ENCODE measurements at places on chromosomes 7 and 10.

GRCh38 chr10:47402641-47403301 is 18.7 kb upstream of the ZNF488 start:
- H3K4me3 ChIP-seq, result no peak overlapping the region
- DNase-seq, result peak; percentile 51
- H3K27me3 ChIP-seq, result no peaks in the 10 kb centered on the region
- no peaks in the 10 kb centered on the region for H3K36me3 ChIP-seq

DNA sequence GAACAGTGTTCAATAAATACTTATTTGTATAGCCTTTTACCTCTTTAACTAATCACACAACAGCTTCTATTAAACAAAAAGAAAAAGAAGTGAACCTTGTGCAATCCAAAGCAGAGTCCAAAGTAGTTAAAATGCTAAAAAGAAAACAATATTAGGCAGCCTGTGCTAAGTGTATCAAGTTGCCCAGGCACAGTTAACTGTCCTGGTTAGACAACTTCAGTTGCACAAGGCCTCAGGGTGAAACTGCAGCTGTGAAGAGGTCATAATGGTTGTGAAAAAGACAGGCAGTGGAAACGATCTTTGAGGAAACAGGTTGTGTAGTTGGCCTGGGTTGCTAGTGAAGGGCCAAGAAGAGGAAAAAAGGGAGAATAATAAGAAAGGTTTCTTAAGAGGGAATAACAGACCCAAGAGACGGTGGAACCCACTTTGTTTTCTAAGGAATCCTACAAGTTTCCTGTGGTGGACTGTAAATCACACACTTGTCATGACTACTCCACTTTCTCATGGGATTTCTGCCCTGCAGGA is 6.0 kb upstream of the CROT start:
- H3K4me3 ChIP-seq, result no peak overlapping the region
- H3K27me3 ChIP-seq, result no peaks in the 10 kb centered on the region
- H3K4me1 ChIP-seq, result peaks cover 8% of the 10 kb centered on the region
- DNase-seq, result no peak
- H3K27ac ChIP-seq, result no peak overlapping the region

GRCh38 chr10:15180736-15181135 is 12.2 kb upstream of the NMT2 start:
- no peak overlapping the region for H3K27ac ChIP-seq
- H3K4me1 ChIP-seq, result no peaks in the 10 kb centered on the region
- no peaks in the 10 kb centered on the region for H3K36me3 ChIP-seq
- H3K4me3 ChIP-seq, result no peak overlapping the region
- no peaks in the 10 kb centered on the region for H3K27me3 ChIP-seq

GRCh38 chr7:40186586-40186985 is 51.8 kb downstream of the SUGCT start:
- H3K4me3 ChIP-seq, result no peak overlapping the region
- no peaks in the 10 kb centered on the region for H3K36me3 ChIP-seq
- H3K27me3 ChIP-seq, result no peaks in the 10 kb centered on the region

DNA sequence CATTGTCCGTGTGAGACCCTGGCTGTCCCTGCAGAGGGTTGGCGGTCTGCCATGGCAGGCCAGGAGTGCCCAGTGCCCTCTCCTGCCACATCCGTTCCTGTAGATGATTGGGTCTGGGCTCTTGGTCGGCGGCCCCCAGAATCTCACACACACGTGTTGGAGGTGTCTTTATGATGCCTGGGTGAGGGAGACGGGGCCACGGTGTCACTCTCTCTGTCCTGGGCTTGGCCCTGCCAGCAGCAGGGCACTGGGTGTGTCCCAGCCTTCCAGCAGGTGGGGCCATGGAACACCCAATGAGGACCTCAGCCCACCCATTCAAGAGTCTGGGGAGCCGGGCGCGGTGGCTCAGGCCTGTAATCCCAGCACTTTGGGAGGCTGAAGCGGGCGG is 30.2 kb downstream of the UNC5B start:
- no peaks in the 10 kb centered on the region for H3K27me3 ChIP-seq
- peaks cover 14% of the 10 kb centered on the region for H3K4me1 ChIP-seq
- H3K4me3 ChIP-seq, result no peak overlapping the region

GRCh38 chr10:76299501-76299900 is 868.1 kb downstream of the LRMDA start:
- H3K27me3 ChIP-seq, result no peaks in the 10 kb centered on the region
- H3K4me3 ChIP-seq, result no peak overlapping the region
- H3K27ac ChIP-seq, result no peak overlapping the region
- peaks cover 5% of the 10 kb centered on the region for H3K4me1 ChIP-seq
- no peaks in the 10 kb centered on the region for H3K36me3 ChIP-seq
- no peak for DNase-seq

DNA sequence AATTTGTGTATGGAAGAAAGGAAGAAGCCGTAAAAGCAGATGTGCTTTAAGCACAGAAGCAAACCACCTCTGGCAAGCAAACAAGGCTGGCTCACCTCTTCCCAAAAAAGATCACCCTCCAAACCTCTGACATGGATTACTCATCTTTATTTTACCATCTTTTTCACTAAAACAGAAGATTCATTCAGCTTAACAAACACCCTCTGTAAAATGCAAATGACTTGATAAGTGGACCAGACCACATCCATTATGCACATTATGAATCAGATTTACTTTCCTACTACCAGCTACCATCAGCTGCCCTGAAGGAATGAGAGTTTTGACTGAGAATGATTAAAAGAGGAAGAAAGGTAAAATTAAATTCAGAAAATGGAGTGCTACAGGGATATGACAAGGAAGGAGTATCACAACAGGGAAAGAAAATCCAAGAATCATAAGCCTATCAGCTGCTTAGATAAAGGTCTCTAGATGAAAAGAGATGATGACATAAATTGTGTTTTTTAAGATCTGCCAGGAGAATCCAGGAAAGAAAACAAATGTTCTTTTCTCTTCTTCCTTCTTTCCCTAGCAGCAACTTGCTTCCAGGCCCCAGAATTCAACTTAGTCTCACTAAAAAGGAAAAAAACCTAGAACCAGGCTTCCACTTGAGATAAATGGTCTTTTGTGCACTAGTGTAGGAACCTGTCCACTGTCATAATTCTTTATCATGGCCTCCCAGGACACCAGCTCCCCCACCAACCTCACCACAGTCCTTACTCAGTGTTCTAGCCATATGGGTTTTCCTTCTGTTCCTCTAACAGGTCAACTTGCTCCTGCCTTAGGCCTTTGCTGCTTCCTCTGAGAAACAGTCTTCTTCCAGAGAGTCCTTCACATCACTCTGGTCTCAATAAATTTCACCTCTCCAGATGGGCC is 47.4 kb downstream of the JAZF1 start:
- H3K27me3 ChIP-seq, result no peaks in the 10 kb centered on the region
- no peak overlapping the region for H3K4me3 ChIP-seq

- no peak for DNase-seq
- H3K4me3 ChIP-seq, result no peak overlapping the region
- no peaks in the 10 kb centered on the region for H3K27me3 ChIP-seq
- H3K4me1 ChIP-seq, result no peaks in the 10 kb centered on the region
- H3K27ac ChIP-seq, result peak overlapping the region; percentile 71
Measured at GRCh38 chr7:131537571-131537978, 18.9 kb downstream of the PODXL start.

DNA sequence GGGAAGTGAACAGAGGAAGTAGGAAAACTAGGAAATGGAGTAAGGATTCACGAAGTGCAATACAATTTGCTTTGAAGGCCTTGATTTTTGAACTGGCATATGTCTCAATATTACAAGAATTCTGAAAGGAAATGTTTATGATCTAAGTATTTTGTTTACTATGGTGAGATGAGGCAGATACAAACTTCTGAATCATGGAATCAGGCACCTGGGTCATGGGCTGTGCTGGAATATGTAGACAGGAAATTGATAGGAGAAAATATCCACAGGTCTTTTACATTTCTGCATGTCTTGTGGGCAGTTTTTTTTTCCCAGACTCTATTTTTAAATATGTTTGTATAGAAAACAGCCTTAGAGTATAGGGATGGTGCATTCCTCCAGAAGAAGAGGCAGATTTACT is 117.1 kb downstream of the PPP1R3A start:
- no peaks in the 10 kb centered on the region for H3K27me3 ChIP-seq
- no peaks in the 10 kb centered on the region for H3K36me3 ChIP-seq
- DNase-seq, result no peak
- no peak overlapping the region for H3K4me3 ChIP-seq
- H3K27ac ChIP-seq, result no peak overlapping the region

DNA sequence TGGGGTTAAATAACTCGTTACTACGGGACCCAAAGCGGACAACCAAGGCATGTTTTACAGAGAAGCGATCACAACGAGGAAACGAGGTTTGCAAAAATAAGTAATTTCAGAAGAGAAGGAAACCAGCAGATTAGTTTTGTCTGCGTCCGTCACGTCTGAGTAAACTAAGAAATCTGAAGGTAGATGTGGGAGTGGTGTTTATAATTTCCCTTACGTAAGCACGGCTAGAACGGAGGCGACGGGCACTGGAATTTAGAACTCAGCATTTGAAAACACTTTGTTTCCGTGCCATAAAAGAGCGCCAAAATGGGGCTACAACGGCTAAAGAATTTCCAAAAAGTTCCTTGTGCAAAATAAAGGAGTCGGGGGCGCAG is 718 bp upstream of the UMAD1 start:
- H3K4me1 ChIP-seq, result no peaks in the 10 kb centered on the region
- DNase-seq, result no peak
- H3K27me3 ChIP-seq, result no peaks in the 10 kb centered on the region
- no peaks in the 10 kb centered on the region for H3K36me3 ChIP-seq
- H3K4me3 ChIP-seq, result peak overlapping the region; percentile 87

DNA sequence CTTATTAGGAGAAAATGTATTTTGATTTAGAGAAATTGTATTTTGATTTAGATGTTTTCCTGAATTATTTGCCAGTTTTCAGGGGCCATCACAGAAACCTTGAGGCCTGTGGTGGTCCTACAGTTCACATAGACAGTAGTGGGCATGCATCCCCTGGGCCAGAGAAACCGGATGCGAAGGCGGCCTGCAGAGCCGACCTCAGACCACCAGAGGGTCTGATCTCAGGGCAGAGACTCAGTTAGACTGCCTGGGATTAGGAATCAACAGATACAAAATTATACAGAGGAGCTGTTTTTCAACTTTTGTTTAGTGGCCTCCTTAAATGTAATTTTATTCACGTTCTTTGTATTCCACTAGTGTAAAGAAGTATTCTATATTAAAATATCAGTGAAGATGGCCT is 158.4 kb downstream of the PAXIP1 start:
- H3K27ac ChIP-seq, result no peak overlapping the region
- H3K36me3 ChIP-seq, result no peaks in the 10 kb centered on the region
- H3K4me1 ChIP-seq, result no peaks in the 10 kb centered on the region
- no peak for DNase-seq
- H3K4me3 ChIP-seq, result no peak overlapping the region

DNA sequence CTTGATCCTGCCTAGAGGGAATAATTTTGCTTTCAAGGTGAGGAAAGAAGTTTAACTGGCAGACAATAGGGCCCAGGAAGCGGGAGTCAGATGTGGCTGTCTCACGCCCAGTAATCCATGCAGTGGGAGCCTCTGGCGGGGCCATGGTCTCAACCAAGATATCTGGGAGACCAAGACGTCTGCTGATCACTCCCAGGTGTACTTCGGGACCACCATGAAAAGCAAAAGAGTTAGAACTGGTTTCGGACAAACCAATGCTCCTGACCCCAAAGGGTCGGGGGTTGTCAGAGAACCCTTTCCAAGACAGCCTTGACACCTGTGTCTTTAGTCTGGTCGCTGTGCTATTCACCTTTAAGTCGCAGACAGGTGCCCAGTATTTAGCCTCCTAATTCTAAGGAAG is 256.9 kb upstream of the MBL2 start:
- no peaks in the 10 kb centered on the region for H3K4me1 ChIP-seq
- H3K27me3 ChIP-seq, result no peaks in the 10 kb centered on the region
- no peaks in the 10 kb centered on the region for H3K36me3 ChIP-seq
- no peak for DNase-seq
- no peak overlapping the region for H3K4me3 ChIP-seq
- no peak overlapping the region for H3K27ac ChIP-seq
